Tibial nerve (tissue), 4 donors: ENCODE measurements at places on chromosomes 4 and X. TPM values are rescaled to one million over a fixed set of nuclear protein-coding genes. Genes with fewer than 3 reads are reported as not detected.

The SERTM2 gene
- not detected for total RNA-seq

- DNase-seq = no peak
Measured at GRCh38 chr4:6126971-6127745, 73.2 kb downstream of the JAKMIP1 start.

DNA sequence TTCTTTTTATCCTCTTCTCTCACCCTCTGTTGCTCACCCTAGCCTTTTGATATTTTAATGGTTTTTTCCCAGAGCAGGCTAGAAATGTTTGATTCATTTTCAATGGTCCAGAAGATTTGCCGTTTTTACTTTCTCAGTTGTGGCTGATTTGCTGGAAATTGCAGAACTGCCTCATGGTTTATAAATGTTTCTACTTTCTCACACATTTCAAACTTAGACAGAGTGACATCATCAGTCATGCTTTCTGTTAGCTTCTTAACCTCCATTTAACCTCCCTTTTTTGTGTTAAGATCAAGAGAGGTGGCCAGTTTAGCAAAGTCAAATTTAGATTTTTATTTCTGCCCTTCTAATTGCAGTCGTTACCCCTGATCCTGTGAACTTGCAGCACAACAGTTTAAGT, 8.7 kb downstream of the RXFP1 start:
- no peak for DNase-seq

The IGFBP7 gene
- total RNA-seq = 2,530 TPM

DNA sequence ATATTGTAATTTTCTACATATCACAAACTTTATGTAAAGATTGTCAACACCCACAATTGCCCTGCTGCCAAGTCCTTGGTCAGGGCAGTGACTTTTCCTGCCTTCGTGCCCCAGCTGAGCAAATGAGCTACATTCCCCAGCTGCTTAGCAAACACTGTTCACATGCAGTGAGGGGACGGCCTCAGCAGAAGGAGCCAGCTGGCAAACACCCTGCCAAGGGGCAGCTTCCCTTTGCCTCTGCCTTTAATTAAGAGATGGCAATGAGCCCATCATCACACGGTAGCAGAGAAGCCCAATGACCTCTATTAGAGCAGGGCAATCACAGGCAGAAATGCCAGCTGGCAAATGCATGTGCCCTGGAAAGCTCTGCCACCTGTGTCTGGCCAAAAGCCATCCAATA, 253.4 kb downstream of the EPHA5 start:
- no peak for DNase-seq

The TEX13A gene
- total RNA-seq = not detected

The NKX3-2 gene
- 0.22 TPM for total RNA-seq

The GRK4 gene
- 15.1 TPM for total RNA-seq

GRCh38 chrX:130385520-130385919, at the start of gene GPR119:
Gene GPR119 (minus strand): TSS chrX:130385674. CDS start chrX:130385447, 227 bp downstream.
- no peak for DNase-seq

The MAP7D3 gene
- 32.7 TPM for total RNA-seq

The ATP8A1 gene
- total RNA-seq = 70.4 TPM

DNA sequence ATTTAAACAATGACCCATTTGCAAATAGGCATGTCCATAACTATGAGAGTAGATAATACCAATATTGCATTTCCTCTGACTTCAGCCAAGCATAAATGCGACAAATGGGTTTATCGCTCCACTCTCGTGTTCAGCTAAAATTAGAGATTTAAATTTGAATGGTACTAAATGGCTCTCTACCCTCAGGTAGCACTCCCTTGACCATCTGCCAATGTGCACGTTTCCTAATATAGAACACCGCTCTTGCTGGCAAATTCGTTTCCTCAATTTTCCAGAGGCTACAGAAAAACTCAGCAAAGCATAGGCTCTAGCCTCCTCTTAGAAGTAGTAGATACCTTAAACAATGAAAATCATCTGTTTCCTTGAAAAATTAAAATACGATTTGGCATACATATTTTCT, 251.6 kb downstream of the ADGRA3 start:
- no peak for DNase-seq

DNA sequence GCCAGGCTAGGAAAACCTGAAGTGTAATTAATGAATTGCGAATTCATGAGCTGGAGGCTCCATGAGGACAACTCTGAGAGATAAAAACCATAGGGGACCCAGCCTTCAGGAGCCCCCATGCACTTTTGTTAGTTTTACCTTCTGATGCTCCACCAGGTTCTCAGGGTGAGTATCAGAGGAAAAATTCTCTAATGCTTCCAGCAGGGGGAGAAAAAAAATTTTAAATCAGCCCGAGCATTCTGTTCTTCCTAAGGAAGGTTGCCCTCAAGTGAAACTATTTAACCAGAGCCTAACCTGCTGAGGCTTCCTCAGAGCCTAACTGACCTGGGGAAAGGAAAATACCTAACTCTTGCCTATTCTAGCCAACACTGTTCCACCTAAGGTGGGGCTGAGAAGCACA, 552.6 kb downstream of the PPARGC1A start:
- DNase-seq = no peak

GRCh38 chr4:108651014-108651791, 804 bp downstream of the OSTC start:
- DNase-seq = no peak

The SH2D1A gene
- total RNA-seq = not detected

The TMEM144 gene
- 23.8 TPM for total RNA-seq

The PFKFB1 gene
- total RNA-seq = 2.4 TPM

The APOOL gene
- total RNA-seq = 19.2 TPM

GRCh38 chr4:39451423-39452023, 7.2 kb downstream of the RPL9 start:
- no peak for DNase-seq

GRCh38 chrX:56726605-56727004, 2.4 kb upstream of the NBDY start:
- DNase-seq = peak; percentile 7

DNA sequence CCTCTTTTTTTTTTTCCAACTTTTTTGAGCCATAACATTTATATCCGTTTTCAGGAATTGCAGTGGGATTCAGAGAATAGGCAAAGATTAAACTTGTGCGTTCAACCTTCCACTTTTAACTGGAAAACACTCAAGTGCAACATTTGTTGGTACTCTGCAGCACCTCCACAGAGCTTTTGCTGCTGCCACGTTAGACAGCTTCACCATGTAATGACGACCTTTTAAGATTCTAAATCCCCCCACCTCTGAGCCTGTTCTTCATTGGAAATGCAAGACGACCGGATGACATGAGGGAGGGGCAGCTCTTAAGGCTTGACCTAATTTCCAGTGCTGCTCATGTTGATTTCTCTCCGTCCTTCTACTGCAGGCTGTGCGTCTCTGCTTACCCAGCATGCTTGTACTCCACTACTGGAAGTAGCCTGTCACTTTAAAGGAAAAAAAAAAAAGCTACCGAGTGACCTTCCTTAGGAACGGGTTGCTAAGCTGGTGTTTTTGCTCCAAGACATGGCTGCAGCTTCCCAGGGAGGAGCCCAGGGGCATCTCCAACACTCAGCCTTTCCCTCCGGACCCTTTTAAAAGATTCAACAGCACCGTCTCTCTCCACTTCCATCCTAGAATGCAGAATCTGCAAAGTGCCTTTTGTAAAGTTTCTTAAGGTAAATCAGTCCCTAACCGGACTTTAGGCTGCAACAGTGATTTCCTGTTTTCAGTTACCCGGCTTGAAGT, at the start of gene CC2D2A:
Gene CC2D2A (plus strand): TSS at position 481 of the 726 bp plus-strand sequence. CDS start 6,051 bp downstream, outside the sequence.
- no peak for DNase-seq

DNA sequence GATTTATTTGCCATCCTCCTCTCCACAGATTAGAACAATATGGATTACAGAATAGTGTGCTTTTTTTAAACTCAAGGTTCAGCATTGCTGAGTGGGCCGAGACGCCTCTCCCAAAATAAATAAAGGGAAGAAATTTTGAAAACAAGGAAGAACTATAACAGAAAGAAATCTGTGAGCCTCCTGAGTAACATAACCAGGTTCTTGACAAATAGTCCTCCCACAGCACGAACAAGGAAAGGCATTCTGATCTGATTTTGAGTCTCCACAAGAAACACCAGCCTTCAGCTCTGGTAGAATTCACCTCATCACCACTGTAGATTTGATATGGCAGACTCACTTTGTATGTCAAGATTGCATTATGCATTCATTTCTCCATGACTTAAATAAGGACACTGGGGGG, 173.6 kb downstream of the HHIP start:
- DNase-seq = no peak

DNA sequence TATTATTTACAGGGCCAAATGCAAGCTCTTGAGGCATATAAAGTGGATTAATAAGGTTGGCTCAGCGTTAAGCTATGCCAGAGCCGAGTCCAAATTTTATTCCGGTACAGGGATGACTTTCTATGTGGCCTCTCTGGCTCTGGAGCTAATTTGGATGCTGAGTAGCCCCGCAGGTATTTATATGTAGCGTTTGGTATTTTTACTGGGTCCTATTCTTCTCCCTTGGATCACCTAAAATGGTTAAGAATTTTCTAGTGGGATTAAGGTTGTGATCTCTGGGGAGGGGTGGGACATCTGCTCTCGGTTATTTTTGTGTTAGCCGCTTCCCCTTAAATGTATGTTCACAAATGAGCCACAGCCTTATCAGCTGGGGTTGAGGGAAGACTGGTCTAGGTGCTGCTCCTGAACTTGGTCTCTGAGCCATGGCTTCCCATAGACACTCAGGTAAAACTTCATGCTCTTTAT, 49.4 kb downstream of the FHL1 start:
- no peak for DNase-seq

DNA sequence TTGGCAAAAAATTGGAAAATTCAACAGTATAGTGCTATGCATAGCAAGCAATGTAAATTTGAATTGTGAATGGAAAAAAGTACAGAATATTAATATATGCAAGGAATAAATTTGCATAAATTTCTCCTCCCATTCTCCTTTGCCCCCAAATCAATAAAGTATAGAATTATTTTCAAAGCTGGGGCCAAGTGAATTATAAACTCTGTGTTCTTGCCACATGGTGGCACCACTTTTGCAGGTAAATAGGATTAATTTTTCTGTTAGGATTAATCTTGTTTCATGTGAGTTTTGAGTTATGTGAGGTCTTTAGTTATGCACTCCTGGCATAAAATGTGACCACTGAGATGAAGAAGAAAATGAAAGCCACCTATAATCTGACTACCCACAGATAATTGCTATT, 19.9 kb downstream of the COPS4 start:
- no peak for DNase-seq

GRCh38 chrX:389021-389441, 2.3 kb upstream of the PPP2R3B start:
- no peak for DNase-seq

DNA sequence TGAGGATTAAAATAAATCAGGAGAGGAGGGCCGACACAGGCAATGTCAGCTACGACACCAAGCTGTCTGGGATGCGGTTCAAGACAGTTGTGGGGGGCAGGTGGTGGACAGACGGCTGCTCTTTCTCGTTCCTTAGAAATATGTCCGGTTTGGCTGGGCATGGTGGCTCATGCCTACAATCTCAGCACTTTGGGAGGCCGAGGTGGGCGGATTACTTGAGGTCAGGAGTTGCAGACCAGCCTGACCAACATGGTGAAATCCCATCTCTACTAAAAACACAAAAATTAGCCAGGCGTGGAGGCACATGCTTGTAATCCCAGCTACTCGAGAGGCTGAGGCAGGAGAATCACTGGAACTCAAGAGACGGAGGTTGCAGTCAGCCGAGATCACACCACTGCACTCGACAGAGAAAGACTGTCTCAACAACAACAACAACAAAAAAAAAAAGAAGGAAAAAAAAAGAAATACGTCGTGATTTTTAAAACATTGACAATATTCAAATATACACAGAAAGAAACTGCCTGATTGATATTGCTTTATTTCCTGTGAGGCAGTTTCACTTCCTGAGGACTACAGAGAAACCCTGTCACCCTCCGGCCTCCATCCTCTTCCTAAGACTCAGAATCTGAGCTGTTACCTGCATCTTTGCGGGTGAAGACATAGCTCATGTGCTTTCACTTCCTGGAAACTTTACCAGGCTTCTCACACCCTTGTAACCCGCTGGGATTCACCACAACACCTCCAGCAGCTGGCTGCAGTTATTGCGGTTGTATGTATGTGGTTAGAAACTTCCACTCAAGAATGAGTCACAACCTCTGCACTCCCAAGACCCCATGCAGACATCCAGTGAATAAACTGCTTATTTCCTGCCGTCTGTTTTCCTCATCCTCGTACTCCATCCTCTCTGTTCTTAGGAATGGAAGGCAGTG, 63.8 kb upstream of the STS start:
- DNase-seq = no peak

- DNase-seq = no peak
Measured at GRCh38 chrX:17592117-17592516, 145.2 kb upstream of the SCML1 start.

GRCh38 chrX:109934434-109934833, 68.5 kb upstream of the TMEM164 start:
- no peak for DNase-seq

- no peak for DNase-seq
Measured at GRCh38 chr4:34182306-34182705, 2062.0 kb downstream of the ARAP2 start.

GRCh38 chr4:74490736-74491135, 45.8 kb downstream of the AREG start:
- DNase-seq = no peak

GRCh38 chr4:131547506-131547981, 1601.5 kb upstream of the PCDH10 start:
- DNase-seq = no peak

DNA sequence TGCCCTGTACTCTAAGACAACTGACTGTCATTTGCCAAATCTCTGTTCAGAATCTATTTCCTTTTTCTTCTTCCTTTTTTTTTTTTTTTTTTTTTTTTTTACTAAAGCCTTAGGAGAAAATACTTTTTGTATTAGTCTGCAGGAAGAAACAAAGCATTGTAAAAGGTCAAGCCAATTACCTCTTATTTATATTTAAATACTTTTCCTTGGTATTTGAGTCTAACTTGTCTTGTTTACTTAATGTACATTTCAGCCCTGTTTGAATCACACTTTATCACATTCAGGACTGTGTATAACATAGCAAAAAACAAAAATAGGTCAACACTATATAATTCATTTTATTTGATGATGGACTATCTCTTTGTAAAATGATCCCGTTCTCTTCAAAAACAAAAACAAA, 262.2 kb downstream of the RPA4 start:
- DNase-seq = no peak

DNA sequence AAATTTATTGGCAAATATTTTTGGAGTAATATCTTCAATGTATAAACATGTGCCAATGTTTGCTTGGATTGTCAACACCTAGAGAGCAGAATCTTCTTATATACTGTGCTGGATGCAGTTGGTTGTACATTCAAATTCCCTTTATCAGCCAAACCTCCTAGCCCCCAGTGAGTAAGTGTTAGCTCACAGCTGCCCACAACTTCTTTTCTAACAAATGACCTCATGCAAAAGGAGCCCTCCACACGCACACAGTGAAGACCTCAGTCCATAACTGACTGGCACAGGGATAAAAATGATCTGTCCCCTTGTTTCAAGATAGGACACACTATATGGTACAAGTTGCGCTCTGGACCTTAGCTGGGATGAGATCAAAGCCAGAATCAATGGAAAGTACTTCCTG, 458.0 kb upstream of the NWD2 start:
- DNase-seq = no peak

The USP11 gene
- 61.5 TPM for total RNA-seq

GRCh38 chr4:152265149-152265621, 270.7 kb downstream of the FBXW7 start:
- no peak for DNase-seq
